ENCODE measurements at places on chromosomes 1 and 21.

DNA sequence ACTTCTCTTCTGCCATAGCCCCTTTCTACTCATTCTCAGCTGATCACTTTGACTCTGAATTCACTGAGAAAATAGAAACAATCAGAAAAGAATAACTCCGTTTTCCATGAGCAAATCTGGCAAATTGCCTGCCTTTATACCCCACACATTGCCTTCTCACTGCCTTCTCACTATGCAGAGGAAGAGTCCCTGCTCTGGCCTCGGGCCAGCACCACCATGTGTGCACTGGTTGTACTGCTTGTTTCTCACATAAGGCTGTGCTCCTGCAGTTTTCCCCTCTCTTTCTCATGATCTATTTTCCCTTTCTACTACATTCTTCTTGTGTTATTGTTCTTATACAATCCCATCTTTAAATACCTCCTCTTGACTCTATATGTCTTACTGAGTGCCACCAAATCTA is 2.3 kb upstream of the HMGCS2 start:
- DNase-seq = peak; percentile 13

DNA sequence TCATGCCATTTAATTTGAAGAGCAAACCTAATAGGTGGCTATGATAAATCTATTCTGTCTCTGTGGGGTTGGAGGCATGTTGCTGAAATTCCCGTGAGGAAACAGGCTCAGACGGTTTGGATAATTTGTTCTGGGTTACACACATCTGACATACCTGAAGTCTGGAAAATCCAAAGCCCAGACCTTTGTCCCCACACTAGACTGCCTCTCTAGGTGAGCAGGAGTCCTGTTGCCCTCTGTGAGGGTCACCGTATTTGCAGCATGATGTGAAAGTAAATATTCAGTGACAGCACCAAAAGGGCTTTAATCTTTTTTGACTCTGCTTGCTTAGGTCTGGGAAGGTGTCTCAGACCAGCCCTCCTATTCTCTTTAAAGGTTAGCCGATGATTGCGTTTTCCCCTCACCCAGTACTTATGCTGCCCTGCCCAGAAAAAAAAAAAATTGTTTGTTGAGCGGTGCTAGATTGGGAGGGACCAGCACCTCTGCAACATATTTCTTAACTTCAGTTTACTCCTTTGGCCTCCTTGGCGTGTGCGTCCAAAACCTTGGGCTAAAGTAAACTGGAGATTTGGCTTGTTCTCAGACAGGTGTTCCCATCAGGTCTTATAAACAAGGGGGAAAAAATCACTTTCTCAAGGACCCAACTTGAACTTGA is 67.0 kb downstream of the CACHD1 start:
- peak; percentile 38 for DNase-seq

GRCh38 chr1:167573035-167573434 is 19.5 kb upstream of the CREG1 start:
- DNase-seq = no peak

DNA sequence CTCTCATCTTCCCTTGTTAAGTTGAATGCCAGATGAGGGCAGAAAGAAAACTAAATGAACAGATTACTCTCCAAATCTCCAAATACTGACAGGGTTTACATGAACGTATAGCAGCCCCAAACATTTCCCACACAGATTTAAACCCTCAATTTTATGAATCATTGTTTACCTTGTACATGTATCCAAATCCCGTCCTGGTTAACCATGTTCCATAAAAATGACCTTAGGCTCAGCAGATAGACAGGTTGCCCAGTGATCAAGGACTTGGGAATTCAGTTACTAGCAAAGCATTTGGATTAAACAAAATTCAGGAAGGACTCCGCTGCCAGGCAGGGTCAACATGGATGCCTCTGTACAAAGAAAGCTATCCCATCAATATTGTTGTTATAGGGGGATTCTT is 213.5 kb downstream of the GPATCH2 start:
- DNase-seq = no peak

- DNase-seq = peak; percentile 31
Measured at GRCh38 chr1:184929711-184930202, 44.6 kb downstream of the NIBAN1 start.

DNA sequence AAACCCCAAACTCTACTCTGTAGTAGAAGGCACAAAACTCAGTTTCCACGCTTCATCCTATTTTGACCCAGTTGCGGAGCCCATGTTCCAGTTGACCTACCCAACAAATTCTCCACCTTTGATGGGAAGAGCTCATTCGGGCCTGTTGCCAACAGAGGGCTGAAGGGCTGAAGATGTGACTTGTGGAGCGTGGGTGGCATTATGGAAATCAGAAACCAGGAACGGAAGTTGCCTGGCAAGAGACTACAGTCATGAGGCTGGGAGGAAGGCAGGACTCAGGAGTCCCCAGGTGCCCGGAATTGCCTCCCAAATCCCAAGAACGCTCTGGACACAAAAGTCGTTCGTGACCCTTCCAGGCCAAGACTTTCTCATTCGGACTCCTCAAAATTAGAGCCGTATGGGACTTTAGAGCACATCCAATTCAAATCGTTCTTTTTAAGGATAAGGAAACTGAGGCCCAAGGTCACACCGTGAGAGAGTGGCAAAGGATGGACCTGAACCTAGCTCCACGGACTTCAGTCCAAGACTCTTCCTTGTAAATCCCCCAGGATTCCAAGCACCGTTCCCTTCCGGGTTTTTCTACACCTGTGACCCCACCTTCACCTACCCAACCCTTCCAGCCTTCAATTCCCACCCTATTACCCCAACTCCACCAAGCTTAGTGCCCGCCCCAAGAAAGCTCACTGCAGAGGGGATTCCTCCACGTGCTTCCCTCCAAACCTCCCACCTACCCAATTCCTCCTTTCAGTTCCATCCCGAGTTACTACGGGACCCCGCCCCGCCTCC is 739 bp downstream of the SMG5 start:
- DNase-seq = peak; percentile 19

DNA sequence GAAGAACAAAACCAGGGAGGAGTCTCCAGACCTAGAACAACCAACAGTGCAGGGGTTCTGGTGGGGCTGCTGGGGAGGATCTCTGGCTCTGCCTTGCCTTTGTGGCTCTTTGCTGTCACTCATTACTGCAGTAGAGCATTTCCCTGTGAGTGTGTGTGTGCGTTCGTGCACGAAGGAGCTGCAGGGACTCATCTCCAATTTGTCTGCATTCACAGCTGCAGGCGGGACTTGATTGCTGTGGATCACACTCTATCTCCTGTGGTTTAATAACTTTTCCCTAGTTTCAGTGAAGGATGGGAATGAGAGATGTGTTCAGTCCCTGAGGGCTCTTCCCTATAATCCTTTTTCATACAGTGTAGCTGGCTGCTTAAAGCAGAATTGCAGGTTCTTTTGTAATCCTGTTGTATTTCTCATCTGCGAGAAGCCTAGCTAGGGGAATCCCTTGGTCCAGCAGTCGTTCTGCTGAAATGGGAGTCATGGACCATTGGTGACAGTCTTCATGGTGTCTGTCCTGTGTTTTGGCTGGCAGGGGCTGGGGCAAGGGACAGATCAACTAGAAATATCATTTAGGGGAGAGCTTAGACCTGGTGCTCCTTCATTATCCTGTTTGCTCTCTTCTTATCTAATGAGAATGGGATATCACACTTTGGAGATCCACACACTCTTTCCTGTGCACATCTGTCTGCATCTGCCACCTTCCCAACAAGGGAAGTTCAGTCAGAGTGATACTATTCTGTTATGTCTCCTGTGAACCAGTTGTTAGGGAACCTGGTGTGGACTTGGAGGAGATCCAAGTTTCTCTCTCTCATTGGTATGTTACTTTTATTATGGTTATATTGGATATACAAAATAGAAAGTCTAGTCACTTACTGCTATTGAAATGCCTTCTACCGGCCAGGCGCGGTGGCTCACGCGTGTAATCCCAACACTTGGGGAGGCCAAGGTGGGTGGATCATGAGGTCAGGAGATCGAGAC is 3.0 kb downstream of the PCP4L1 start:
- no peak for DNase-seq

GRCh38 chr1:75808921-75809320 is 12.2 kb downstream of the MSH4 start:
- DNase-seq = no peak

GRCh38 chr21:34333121-34333739 is 30.6 kb upstream of the KCNE2 start:
- DNase-seq = no peak

DNA sequence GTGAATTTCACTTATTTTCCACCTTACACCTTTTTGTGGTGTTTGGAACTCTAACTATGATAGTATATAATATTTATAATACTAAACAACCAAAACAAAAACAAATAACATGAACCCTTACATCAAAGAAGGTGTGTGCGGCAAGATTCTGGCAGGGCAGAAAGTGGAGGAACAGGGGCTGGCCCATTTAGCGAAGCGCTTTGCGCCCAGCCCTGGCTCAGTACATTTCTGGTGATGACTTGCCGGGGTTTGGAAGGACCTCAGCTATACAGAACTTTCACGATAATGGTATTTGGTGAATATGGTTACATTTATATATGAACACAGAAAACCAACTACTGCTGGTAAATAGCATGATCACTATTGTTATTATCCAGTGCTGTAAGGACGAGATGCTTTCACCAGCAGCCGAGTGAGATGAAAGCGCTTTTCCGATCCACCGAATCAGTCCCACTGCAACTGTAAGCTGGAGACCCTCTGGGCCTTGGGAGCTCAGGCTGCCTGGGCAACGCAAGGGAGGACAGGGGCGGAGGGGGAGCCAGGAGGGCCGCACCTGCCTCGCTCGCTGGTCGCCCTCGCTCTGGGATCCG is 63.9 kb downstream of the CD247 start:
- DNase-seq = no peak

DNA sequence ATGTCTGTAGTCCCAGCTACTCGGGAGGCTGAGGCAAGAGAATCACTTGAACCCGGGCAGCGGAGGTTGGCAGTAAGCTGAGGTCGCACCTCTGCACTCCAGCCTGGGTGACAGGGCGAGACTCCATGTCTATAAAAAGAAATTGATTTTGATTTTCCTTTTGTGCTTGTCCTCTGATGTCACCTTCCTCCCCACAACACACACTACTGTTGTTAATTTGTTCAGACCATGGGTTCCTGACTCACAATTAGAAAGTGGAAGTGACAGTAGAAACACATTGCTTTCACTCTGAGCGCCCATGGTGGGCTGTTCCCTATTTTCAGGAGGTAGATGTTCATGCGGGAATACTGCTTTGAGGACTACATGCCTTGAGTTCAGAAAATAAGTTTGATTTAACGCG is 165.5 kb upstream of the KCNJ6 start:
- DNase-seq = no peak

DNA sequence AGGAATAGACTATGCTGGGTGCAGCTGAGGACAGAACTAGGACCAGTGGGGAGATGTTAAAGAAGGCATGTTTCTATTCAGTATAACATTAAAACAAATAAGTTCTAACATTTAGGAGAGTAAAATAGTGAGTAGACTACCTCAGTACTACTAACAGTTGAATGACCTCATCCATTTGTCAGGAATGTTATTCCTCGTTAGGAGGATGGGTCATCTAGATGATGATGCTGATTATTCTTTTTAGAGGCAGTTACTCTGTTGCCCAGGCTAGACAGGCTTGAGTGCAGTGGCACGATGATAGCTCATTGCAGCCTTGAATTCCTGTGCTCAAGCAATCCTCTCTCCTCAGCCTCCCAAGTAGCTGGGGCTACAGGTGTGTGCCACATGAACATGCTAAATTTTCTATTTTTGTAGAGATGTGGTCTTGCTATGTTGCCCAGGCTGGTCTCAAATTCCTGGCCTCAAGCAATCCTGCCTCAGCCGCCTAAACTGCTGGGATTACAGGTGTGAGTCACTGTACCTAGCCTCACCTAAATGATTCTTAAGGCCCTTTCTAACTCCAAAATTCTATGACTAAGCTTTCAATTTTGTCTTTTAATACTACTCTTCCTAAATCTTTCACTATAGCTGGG is 9.3 kb downstream of the EEIG2 start:
- no peak for DNase-seq

All from NCI-H2029 (cell line).